ENCODE measurements at places on chromosomes 13 and 19. TPM values are rescaled to one million over a fixed set of nuclear protein-coding genes. Genes with fewer than 3 reads are reported as not detected.

IFNL3 gene
- not detected for total RNA-seq

C19orf67 gene
- total RNA-seq, result 0.28 TPM

IZUMO4 gene
- total RNA-seq, result 5.4 TPM

ZNF615 gene
- total RNA-seq, result 3.6 TPM

HSH2D gene
- total RNA-seq, result not detected

GATAD2A gene
- 99.6 TPM for total RNA-seq

TMEM143 gene
- total RNA-seq, result 6.6 TPM

NOVA2 gene
- total RNA-seq, result 0.44 TPM

PSG3 gene
- not detected for total RNA-seq

PABPC3 gene
- total RNA-seq, result 0.18 TPM

ZNF439 gene
- 6.3 TPM for total RNA-seq

IGFL3 gene
- not detected for total RNA-seq

TMEM255B gene
- total RNA-seq, result 26.3 TPM

PROZ gene
- total RNA-seq, result not detected

KLF1 gene
- 0.10 TPM for total RNA-seq

BRME1 gene
- total RNA-seq, result 6.5 TPM

SEMA6B gene
- total RNA-seq, result 5.7 TPM

OSCAR gene
- 6.8 TPM for total RNA-seq

ACP5 gene
- total RNA-seq, result 0.85 TPM

S1PR5 gene
- total RNA-seq, result 3.4 TPM

SIGLEC10 gene
- not detected for total RNA-seq

TEAD2 gene
- total RNA-seq, result 31.9 TPM

C19orf44 gene
- 4.4 TPM for total RNA-seq
